NCI-H2107 (cell line): ENCODE measurements at places on chromosomes 1 and 21.

DNA sequence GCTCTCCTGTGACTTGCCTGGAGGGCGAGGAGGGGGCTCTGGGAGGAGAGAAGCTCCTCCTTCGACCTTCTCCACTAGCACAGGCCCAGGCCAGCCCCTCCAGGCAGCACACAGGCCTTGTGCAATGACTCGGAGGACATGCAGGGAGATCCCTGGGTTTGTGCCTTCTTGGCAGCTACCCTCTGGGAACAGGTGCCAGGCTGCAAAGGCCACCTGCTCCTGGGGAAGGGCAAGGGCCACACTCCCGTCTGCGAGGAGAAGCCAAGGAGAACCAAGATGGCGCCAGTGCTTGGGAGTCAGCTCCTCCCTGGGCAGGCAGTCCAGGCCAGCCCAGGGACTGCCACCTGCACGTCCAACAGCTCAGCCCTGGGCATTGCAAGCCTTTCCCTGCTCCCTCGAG lies 15.3 kb downstream of the CASZ1 start:
- no peak for DNase-seq

DNA sequence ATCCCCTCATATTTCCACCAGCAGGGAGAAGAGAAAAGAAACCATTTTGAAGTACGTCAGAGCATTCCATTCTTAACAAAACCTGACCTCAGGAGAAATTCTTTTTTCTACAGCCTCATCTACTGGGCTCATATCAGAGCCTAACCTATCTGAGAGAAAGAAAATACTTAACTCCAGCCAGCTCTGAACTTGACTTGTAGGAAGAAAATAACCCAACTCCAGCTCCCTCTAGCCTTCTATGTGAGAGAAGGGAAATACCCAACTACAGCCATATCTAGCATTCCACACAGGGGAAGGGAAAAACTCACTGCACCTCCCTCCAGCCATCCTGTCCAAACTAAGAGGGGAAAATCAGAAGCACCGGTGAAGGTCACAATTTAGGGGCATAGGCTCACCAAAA lies 57.7 kb downstream of the SPATA6 start:
- no peak for DNase-seq

DNA sequence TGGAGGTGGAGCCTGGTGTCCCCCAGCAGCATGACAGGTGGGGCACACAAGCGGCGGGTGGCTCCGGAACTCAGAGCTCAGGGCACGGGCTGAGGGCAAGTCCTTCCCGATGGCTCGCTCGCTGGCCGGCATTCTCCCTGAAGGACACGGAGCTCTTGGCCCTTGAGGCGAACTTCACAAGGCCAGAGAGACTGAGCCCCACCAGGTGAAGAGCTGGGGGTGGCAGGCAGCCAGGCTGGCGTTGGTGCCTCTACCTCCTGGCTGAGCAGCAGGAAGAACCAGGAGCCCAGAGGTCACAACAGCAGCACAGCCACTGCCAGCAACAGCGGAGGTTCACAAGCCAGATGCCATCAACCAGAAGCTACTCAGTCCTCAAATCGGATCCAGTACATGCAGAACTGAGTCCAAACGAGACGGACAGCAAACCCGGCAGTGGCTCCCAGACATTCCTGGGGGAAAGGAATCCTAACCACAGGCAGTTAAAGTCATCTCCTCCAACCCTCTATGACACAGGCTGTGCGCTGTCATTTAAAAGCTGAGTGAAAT lies 54.1 kb downstream of the NPHP4 start:
- no peak for DNase-seq

DNA sequence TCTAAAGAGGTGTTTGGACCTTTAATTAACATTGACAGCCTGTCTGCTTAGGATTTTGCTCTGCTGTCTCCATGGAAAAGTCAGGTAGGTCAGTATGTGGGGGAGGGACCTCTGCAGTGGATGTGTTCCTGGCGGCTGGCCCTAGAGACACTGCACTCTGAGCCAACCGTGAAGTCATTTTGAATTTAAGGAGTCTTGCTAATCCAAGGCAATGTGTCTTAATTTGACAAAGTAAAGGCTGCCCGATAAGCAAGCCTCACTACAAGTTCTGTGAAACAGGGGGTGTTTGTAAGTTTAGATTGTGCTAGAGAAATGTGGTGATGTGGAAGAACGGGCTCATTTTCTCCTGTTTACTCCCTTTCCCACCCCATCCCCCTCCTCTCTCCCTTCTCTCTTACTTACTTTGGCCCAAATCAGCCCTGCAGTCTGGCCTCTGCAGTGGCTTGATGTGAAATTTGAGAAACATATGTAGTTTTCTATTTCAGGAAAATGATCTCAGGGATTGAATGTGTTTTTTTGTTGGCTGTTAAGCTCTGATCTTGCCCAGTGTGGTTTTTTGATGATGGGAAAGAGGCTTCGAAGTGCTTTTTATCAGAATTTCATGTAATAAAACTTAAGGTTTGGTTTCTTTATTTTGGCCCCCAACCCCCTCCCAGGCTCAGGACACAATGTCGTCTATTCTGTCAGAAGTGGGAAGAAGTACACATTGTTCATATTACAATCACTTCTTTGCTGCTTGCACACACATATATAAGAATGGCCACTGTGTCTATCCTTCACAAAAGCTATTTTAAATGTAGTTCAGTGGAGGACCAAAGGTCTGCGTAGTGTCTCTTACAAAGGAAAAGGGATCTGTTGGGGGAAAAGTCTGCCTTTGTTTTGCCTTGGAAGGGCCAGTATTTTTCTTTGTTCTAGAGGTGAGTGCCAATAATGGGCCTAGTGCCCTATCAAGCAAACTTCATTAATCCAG lies 96.6 kb downstream of the FGGY start:
- peak; percentile 78 for DNase-seq

DNA sequence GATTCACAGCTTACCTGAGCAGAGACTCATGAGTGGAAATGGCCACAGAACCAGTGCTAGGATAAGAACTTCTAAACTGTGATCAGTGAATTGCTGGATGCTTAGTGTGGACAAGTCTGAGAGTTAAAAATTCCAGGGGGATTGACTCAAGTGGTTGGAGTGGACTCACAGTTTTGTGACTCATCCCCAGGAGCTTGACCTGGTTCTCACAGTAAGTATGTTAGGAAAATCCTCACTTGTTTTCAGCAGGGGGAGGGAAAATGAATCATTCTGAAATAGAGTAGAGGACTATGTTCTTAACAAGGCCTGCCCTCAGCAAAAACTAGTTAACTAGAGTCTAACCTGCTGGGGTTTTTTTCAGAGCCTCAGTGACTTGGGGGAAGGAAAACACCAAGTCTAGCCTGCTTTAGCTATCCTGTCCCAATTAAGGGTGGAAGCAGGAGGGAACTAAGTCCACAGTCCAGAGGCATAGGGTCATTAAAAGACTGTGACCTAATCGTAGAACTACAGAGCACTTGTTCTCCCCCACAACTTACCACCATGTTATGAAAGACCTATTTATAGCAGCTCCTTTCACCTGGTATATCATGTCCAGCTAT lies 6.1 kb upstream of the CDC73 start:
- DNase-seq, result no peak

DNA sequence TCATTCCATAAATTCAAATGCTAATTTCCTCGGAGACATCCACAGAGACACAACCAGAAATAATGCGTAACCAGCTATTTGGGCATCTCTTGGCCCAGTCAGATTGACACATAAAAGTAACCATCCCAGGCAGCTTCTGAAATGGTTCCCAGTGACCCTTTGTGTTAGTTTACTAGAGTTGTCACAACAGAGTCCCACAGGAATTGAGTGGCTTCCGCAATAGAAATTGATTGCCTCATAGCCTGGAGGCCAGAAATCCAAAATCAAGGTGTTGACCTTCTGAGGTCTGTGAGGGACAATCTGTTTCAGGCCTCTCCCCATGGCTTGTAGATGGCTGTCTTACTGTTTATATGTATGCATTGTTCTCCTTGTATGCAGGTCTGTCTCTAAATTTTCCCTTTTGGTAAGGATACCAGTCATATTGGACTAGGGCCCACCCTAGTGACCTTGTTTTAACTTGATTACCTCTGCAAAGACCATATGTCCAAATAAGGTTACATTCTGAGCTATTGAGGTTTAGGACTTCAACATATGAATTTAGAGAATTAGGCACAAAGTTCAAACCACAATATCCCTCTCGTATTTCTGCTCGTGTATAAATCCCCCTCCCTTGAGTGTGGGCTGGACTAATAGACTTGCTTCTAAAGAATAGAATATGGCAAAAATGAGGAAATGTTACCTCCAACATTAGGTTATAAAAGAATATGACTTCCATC lies 78.2 kb upstream of the FGGY start:
- DNase-seq, result no peak

GRCh38 chr1:208520438-208521099 lies 276.4 kb upstream of the PLXNA2 start:
- DNase-seq, result no peak

DNA sequence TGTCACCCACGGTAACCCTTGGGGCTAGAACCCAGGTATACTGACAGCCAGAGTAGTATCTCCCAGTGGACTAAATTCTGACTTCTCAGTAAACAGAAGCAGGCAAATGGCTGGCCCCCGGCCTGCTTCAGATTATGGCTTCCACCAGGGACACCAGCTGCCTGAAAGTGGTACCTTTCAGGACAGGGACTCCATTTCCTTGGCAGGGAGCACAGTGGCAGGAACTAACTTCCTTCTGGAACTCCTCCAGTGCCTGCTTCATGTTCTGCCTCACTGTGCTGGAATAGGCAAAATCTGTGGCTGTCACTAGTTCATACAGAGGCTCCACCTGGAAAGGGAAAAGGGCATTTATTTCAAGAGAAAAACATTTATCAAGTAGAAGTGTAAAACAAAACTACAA lies 32.7 kb downstream of the C8B start:
- DNase-seq, result no peak

DNA sequence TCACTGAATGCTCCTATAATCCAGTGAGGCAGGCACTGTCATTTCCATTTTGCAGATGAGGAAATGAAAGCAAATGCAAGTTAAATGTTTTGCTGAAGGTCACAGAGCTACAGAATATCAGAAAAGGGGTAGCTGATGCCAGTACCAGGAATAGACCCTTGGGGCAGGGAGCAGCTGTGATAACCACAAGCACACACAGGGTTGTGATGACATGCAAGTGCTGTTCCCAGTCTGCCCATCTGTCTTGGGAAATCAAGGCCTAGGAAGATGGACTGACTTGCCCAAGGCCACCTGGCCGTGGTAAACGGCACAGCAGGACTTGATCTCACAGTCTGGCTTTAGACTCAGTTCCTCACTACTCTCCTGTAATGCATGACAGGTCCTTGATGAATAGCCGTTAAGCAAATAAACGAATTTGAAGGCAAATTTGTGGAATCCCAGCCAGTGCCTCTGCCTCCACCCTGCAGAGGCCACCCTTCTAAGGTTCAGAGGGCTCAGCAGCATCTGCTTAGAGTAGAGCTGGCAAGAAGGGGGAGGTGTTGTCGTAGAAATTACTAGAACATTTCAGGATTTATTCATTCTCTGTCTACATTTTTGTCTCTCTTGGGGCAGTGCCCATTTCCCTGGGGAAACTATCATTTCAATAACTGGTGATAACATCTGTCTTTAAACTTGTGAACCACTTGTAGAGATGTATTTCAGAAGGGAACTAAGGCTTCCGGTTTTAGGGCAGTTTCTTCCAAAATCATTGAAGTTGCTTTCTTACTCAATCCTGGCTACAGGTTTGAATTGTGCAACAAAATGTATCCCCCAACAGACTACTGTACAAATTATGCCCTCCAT lies 53.2 kb upstream of the MRPS6 start:
- DNase-seq, result no peak

GRCh38 chr21:36695671-36696389 lies 3.1 kb upstream of the SIM2 start:
- DNase-seq, result no peak

GRCh38 chr1:21263653-21264225 lies 26.5 kb downstream of the ECE1 start:
- no peak for DNase-seq

GRCh38 chr1:18606443-18607288 lies 24.0 kb upstream of the PAX7 start:
- no peak for DNase-seq

GRCh38 chr1:204283711-204284651 lies 70.2 kb upstream of the GOLT1A start:
- DNase-seq, result no peak

DNA sequence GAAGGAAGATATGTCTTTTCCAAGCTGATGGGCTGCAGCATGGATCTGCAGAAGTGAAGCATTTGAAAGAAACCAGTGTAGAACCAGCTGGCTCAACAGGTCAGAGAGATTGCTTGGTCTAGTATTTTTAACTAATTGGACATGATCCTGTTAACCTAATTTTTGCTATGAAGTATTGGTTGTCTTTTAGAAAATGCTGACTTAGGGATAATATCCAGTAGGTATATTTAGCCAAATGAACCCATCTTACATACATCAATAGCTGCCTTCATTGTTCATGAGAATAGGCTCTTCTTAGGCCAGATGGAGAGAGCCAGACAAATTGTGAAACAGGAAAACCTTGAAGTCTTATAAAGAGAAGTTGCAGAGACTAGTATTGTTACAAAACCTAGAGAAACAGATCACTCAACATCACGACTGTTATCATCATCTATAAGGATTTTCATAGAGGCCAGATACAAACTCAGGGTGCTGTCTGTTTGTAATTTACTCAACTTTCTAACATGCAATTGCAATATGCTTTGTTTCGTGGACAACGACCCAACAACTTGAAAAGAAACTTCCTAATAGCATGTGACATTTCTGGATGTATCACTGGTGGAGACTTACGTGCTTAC lies 148.2 kb downstream of the DISC1 start:
- no peak for DNase-seq

DNA sequence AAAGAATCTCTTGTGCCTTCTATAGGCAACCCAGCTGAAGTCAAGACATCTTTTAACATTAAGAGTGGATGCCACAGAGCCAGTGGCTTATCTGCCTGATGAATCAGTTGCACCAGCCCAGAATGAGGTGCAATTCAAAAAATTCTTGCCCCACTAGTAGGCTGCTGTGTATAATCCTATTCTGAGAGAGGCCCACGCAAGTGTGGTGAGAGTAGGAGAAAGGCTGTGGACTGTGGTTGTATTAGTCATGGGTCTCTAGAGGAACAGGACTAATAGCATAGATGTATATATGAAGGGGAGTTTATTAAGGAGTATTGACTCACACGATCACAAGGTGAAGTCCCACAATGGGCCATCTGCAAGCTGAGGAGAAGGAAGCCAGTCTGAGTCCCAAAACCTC lies 216.4 kb downstream of the LTN1 start:
- DNase-seq, result no peak

- DNase-seq, result no peak
Observed at GRCh38 chr1:211487082-211487481, 4.9 kb downstream of the RD3 start.

GRCh38 chr1:66350001-66350547 lies 183.9 kb upstream of the SGIP1 start:
- DNase-seq, result no peak

DNA sequence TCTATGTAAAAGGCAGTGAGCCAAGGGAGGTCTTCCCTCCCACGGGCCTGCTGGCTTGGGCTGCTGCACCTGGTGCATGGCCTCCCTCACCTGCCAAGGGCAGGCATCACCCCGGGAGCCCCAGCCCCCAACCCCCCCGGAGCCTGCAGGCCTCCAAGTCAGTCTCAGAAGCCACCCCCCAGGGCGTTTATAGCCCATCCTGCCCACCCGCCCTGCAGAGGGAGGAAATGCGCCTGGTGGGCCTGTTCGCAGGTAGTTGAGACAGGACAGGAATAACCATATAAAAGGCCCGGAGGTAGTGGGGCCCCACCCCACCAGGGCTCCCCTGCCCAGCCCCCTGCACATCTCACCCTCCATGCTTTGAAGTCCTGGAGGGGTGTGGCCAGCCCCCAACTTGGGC lies 18.2 kb upstream of the ARF1 start:
- no peak for DNase-seq

- peak; percentile 93 for DNase-seq
Observed at GRCh38 chr1:32464716-32465577, at the start of gene ZBTB8B. TSS of gene ZBTB8B (plus strand) at chr1:32465072. CDS start at chr1:32470625, 5,553 bp downstream.

- DNase-seq, result no peak
Observed at GRCh38 chr1:11013160-11013531, 692 bp downstream of the TARDBP start.

- DNase-seq, result no peak
Observed at GRCh38 chr1:221776495-221777301, 34.8 kb upstream of the DUSP10 start.
